ENCODE measurements at places on chromosomes 12 and 14.

DNA sequence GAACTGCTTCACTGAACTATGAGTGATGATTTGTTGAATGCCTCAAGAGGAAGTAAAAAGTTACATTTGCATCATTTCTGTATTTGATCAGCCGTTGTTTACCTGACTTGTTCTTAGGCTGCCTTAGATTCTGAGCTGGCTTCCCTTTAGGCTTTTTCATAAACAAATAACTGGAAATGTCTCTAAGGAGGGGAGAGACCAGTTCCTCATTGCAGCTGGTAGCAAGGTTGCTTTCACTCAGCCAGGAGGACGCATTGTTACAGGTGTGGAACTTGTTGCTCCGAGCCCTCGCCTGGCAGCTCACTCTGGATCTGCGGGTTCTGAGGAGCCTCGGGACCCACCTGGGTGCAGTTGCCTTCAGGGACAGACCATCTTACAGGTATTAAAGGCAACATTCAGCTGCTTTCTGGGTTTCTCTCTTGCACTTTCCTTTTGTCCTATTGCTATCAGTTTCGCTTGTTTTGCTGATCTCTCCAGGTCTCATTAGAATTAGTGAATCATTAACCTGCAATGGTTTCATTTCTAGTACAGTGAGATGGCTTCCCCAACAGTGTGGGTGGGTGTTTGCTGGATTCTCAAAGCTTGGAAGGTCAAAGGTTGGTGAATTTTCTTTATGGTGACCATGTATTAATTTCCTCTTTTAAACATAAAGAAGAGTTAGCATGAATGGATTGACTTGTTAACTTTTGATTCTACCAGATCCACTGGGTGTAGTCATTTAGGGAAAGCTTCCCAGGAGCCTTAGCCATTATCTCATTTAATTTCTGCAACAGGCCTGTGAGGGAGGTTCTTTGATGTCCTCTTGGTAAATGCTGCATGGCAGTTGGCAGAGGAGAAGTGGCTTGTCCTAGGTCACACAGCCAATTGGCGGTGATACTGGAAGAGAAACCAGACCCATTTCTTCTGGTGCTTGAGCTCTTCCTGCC is at the start of gene PLEKHG7:
PLEKHG7 (plus strand) TSS at position 236 of the 926 bp plus-strand sequence. CDS start 3,643 bp downstream, outside the sequence.
- H3K4me1 ChIP-seq: no peaks in the 10 kb centered on the region
- H3K27me3 ChIP-seq: no peaks in the 10 kb centered on the region
- H3K36me3 ChIP-seq: no peaks in the 10 kb centered on the region
- H3K4me3 ChIP-seq: no peak within 1 kb of the TSS
- H3K27ac ChIP-seq: no peak within 1 kb of the TSS

- H3K36me3 ChIP-seq: no peaks in the 10 kb centered on the region
- peaks cover 3% of the 10 kb centered on the region for H3K27me3 ChIP-seq
- peaks cover 25% of the 10 kb centered on the region for H3K4me1 ChIP-seq
- H3K27ac ChIP-seq: peak overlapping the region; percentile 68
Measured at GRCh38 chr12:65511134-65511834, 232.8 kb downstream of the MSRB3 start.

DNA sequence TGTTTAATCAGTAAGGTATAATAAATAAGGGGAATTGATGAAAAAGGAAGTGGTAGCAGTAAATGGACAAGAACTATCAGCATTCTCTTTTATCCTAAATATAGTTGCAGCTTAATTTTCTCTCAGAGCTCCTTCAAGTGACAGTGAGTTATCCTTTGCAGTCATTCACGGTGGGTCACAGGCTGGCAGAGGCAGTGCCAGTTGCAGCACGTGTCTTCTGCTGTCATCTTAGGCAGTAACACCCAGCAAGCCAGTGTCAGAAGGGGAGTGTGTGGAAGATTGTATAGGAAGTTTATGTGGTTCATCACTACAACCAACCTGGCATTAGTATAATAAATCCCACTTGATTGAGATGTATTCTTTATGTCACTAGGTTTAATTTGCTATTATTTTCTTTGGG is 170.0 kb downstream of the CCDC91 start:
- no peak overlapping the region for H3K4me3 ChIP-seq
- no peaks in the 10 kb centered on the region for H3K36me3 ChIP-seq
- no peaks in the 10 kb centered on the region for H3K27me3 ChIP-seq
- no peak overlapping the region for H3K27ac ChIP-seq
- no peak for DNase-seq

- no peak for DNase-seq
- no peaks in the 10 kb centered on the region for H3K36me3 ChIP-seq
- H3K4me1 ChIP-seq: peaks cover 4% of the 10 kb centered on the region
- peak overlapping the region; percentile 76 for H3K27ac ChIP-seq
- no peaks in the 10 kb centered on the region for H3K27me3 ChIP-seq
- peak overlapping the region; percentile 92 for H3K4me3 ChIP-seq
Measured at GRCh38 chr14:91061056-91061887, 831 bp upstream of the RPS6KA5 start.

DNA sequence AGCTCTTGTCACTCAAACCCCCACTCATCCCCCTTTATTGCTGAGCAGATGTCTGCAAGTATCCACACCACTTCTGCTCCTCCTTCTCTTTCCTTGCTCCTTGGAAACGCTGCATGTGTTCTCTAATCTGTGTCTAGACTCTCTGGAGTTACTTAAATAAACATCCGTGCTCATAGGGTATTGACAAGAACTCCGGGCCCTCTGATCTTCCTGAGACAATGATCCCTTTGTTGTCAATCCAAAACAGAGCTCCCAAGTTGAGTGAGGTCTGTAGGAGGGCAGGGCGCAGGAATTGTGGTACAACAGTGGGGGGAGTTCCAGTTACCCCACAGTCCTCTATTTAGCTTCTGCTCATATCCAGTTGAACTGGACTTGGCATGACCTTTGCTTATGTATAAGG is 489.0 kb downstream of the SNAPC1 start:
- no peaks in the 10 kb centered on the region for H3K4me1 ChIP-seq
- H3K27ac ChIP-seq: no peak overlapping the region
- H3K36me3 ChIP-seq: no peaks in the 10 kb centered on the region
- no peaks in the 10 kb centered on the region for H3K27me3 ChIP-seq
- DNase-seq: no peak
- no peak overlapping the region for H3K4me3 ChIP-seq

- no peaks in the 10 kb centered on the region for H3K36me3 ChIP-seq
- peak; percentile 45 for DNase-seq
- H3K4me1 ChIP-seq: peaks cover 20% of the 10 kb centered on the region
- no peaks in the 10 kb centered on the region for H3K27me3 ChIP-seq
- peak overlapping the region; percentile 80 for H3K27ac ChIP-seq
Measured at GRCh38 chr12:116599285-116600136, 40.3 kb downstream of the MAP1LC3B2 start.

Measured in spinal cord (tissue), 10 donors.